ENCODE measurements at places on chromosomes 2 and 18.

GRCh38 chr2:181304011-181304844 is 153.0 kb upstream of the ITGA4 start:
- H3K27ac ChIP-seq, result no peak overlapping the region
- no peak overlapping the region for H3K4me3 ChIP-seq
- no peaks in the 10 kb centered on the region for H3K27me3 ChIP-seq
- H3K4me1 ChIP-seq, result no peaks in the 10 kb centered on the region
- H3K36me3 ChIP-seq, result no peaks in the 10 kb centered on the region

DNA sequence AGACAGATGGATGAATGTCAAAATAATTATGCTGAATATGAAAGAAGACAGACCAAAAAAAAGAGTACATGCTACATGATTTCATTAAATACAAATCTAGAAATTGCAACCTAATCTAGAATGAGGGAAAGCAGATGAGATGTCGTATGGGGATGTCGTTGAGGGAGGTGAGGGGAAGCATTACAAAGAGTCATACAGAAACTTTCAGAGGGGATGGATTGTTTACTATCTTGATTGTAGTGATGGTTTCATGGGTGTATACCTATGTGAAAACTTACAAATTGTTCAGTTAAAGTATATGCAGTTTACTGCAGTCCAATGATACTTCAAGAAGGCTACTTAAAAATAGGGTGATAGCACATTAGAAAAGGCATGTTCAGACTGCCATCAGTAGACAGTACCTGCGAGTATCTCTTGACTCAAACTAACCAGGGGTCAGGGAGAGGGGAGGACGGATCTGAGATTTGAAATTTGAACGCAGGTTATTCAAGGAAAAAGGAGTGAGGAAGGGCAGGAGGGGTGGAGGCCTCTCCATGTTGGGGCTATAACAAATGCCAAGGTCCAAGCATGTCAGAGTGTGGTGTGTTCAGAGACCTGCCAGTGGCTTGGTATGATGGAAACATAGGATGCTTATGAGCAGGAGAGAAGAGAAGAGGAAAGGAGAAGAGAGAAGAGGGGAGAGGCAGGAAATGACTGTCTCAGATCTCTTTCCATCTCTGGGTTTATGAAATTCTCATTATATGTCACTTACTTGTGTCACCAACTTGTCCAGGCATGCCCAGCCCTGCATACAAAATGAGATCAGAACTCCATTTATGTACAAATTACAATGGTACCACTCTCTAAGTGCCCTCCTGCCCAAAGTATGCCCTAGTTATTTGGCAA is 257.3 kb upstream of the CXCR4 start:
- DNase-seq, result no peak
- no peak overlapping the region for H3K27ac ChIP-seq
- H3K36me3 ChIP-seq, result no peaks in the 10 kb centered on the region
- H3K4me1 ChIP-seq, result no peaks in the 10 kb centered on the region
- peaks cover 9% of the 10 kb centered on the region for H3K27me3 ChIP-seq
- no peak overlapping the region for H3K4me3 ChIP-seq

DNA sequence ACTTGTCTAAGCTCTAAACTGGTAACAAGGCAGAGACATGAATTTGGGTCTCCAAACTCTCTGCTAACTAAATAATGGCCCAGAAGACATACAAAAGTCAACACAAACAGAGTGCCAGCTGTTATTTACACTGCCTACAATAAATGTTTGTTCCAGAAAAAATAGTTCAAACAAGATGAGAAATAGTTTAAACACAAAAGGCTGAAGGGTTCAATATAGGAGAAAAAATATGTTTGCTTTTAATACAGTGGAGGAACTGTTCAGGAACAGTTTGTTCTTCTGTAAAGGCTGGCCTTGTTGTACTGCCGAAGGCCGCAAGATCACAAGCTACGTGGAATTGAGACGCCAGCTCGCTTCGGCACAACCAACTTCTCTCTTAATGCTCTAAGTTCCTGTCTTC is 74.6 kb downstream of the AFF3 start:
- no peak overlapping the region for H3K27ac ChIP-seq
- H3K4me1 ChIP-seq, result no peaks in the 10 kb centered on the region
- peaks cover 30% of the 10 kb centered on the region for H3K27me3 ChIP-seq

DNA sequence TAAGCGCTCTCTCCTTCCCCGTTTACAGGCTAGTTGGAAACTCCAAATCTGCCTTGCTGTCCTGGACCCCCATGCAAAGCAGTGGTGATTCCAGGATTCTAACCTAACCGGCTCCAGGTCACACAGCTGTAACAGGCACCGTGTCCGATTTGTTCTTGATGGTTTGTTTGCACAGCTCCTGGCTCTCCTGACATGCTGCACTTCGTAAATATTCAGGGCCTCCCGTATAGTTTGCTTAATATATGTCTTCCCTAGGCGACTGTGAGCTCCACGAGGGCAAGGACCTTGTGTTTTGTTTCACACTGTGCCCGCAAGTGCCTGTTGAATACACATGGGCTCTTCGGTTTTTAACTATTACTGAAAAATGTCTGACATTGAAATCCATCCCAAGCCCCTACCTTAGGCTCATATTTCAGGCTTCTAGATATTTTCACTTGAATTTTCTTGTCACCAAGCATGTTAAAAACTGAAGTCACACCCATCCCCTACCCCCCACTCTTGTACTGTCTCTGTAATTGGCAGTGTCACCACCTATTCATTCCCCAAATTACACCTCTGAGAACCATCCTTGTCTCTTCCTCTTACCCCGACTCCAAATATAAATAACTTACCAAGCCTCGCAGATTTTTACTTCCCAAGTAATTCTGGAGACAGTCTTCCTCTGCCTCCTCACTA is 1.0 kb upstream of the PUM2 start:
- H3K4me3 ChIP-seq, result peak overlapping the region; percentile 35
- H3K27ac ChIP-seq, result peak overlapping the region; percentile 85
- DNase-seq, result no peak
- peaks cover 58% of the 10 kb centered on the region for H3K4me1 ChIP-seq
- H3K36me3 ChIP-seq, result peaks cover 28% of the 10 kb centered on the region

GRCh38 chr2:69890881-69891280 is 2.9 kb upstream of the SNRNP27 start:
- H3K27ac ChIP-seq, result no peak overlapping the region
- no peak overlapping the region for H3K4me3 ChIP-seq
- H3K27me3 ChIP-seq, result no peaks in the 10 kb centered on the region

DNA sequence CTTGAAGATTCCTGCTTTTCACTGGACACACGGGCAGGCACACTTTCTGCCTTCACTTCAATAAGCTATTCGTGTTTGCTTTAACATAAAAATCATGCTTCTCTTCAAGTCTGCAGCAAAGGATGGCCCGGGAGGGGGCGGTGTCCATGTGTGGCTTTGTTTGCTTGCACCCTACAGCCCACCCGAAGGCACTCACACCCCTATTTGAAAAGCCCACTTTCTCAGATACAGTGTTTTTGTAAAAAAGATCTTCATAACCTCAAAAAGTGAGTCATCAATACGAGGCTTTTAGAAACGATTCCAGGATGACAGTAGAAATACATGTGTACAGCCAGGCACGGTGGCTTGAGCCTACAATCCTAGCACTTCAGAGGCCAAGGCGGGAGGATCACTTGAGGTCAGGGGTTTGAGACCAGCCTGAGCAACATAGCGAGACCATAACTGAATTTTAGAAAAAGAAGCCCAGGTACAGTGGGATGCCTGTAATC is 36.5 kb upstream of the HPCAL1 start:
- H3K4me1 ChIP-seq, result peaks cover 5% of the 10 kb centered on the region
- H3K27ac ChIP-seq, result no peak overlapping the region
- H3K36me3 ChIP-seq, result no peaks in the 10 kb centered on the region
- no peak overlapping the region for H3K4me3 ChIP-seq
- no peaks in the 10 kb centered on the region for H3K27me3 ChIP-seq

- H3K4me1 ChIP-seq, result no peaks in the 10 kb centered on the region
- no peak overlapping the region for H3K4me3 ChIP-seq
- H3K27me3 ChIP-seq, result peaks cover 57% of the 10 kb centered on the region
- H3K27ac ChIP-seq, result no peak overlapping the region
- DNase-seq, result peak; percentile 17
- H3K36me3 ChIP-seq, result no peaks in the 10 kb centered on the region
Observed at GRCh38 chr2:231927566-231927890, 1.3 kb upstream of the NPPC start.

- no peak for DNase-seq
- H3K27ac ChIP-seq, result peak overlapping the region; percentile 68
- H3K4me1 ChIP-seq, result peaks cover 28% of the 10 kb centered on the region
- H3K4me3 ChIP-seq, result peak overlapping the region; percentile 93
- 0 out of 2 replicates have a peak, but pooled peaks cover 5% of the 10 kb centered on the region for H3K36me3 ChIP-seq
Observed at GRCh38 chr2:100818606-100819369, 1.2 kb upstream of the NPAS2 start.

GRCh38 chr2:148218326-148219075 is 197.6 kb downstream of the MBD5 start:
- no peak overlapping the region for H3K27ac ChIP-seq
- no peak overlapping the region for H3K4me3 ChIP-seq
- no peaks in the 10 kb centered on the region for H3K36me3 ChIP-seq
- DNase-seq, result no peak
- H3K27me3 ChIP-seq, result no peaks in the 10 kb centered on the region
